ENCODE measurements at places on chromosomes 5 and 9.

- no peak for DNase-seq
Observed at GRCh38 chr5:145540375-145540774, 294.8 kb downstream of the PRELID2 start.

GRCh38 chr9:135355521-135356011 lies 124.0 kb upstream of the PPP1R26 start:
- no peak for DNase-seq

DNA sequence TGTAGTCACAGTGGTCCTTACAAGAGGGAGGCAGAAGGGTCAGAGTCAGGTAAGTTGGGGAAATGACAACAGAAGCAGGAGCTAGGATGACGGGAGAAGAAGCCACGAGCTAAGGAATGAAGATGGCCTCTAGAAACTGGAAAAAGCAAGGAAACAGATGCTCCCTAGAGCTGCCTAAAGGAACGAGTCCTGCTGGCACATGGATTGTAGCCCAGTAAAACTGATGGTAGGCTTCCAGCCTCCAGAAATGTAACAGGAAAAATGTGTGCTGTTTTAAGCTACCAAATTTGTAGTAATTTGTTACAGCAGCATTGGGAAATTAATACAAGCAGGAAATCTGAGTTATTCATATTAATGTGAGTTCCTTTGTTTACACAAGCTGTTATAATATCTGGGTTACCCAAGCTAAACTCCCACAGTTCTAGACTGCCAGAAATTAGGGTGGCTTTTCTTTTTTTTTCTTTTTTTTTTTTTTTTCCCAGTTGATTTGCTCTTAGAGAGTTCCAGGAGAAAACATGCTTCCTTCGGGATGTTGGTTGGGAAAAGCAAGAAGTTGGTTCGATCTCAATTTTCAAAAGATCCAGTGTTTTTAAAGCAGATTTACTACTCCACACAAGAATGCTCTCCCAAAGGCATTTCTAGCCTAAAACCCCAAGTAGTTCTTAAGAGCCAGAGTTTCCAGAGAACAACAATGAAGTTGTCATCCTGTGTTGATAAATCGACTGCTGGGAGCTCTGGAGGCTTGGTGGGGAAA lies 400.0 kb upstream of the SLC24A2 start:
- no peak for DNase-seq

DNA sequence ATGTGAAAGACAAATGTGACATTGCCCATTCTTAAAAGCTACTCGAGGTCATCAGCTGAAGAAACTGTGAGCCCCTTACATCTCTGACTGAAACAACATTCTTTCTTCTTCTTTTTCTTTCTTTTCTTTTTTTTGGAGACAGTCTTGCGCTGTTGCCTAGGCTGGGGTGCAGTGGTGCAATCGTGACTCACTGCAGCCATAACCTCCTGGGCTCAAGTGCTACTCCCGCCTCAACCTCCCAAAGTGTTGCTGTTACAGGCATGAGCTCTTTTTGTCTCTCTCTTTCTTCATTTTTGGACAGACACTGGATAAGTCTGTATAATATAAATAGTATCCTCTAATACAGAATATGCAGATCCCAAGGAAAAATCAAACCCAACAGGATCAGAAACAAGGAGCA lies 263.7 kb upstream of the KLF9 start:
- no peak for DNase-seq

- DNase-seq: no peak
Observed at GRCh38 chr5:95918421-95919006, 43.1 kb downstream of the ELL2 start.

DNA sequence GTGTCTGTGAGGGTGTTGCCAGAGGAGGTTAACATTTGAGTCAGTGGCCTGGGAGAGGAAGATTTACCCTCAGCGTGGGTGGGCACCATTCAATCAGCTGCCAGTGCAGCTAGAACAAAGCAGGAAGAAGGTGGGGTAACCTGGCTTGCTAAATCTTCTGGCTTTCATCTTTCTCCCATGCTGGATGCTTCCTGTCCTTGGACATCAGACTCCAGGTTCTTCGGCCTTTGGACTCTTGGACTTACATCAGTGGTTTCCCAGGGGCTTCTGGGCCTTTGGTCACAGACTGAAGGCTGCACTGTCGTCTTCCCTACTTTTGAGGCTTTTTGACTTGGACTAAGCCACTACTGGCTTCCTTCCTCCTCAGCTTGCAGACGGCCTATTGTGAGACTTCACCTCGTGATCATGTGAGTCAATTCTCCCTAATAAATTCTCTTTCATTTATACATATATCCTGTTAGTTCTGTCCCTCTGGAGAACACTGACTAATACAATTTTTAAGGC lies 38.1 kb downstream of the PBX3 start:
- DNase-seq: no peak

GRCh38 chr9:16986556-16986955 lies 116.1 kb upstream of the BNC2 start:
- DNase-seq: no peak

- DNase-seq: no peak
Observed at GRCh38 chr5:111407562-111407961, 104.8 kb downstream of the STARD4 start.

- no peak for DNase-seq
Observed at GRCh38 chr5:115402822-115403577, 106.5 kb upstream of the CCDC112 start.

DNA sequence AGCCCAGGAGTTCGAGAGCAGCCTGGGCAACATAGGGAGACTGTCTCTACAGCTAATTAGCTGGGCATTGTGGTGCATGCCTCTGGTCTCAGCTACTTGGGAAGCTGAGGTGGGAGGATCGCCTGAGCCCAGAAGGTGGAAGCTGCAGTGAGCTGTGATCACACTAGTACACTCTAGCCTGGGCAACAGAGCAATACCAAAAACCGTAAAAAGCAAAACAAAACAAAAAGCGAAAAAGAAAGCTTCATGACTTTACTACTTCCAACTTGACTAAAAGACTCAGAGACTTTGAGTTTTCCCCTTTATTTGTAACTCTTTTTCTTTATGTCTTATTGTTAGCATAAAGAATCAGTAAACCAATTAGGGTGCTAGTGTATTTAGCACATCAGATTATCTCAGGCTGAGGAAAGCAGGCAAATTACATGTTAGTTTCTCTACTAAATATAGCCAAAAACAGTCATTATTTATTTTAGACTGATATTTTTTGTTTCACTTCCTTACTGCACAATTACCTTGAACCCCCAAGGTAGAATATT lies 5.4 kb downstream of the RAD17 start:
- no peak for DNase-seq

GRCh38 chr9:98370300-98370975 lies 115.0 kb upstream of the TBC1D2 start:
- no peak for DNase-seq

GRCh38 chr5:132953710-132954109 lies 9.7 kb downstream of the AFF4 start:
- no peak for DNase-seq

GRCh38 chr5:132221781-132222648 lies 5.6 kb downstream of the P4HA2 start:
- DNase-seq: no peak

DNA sequence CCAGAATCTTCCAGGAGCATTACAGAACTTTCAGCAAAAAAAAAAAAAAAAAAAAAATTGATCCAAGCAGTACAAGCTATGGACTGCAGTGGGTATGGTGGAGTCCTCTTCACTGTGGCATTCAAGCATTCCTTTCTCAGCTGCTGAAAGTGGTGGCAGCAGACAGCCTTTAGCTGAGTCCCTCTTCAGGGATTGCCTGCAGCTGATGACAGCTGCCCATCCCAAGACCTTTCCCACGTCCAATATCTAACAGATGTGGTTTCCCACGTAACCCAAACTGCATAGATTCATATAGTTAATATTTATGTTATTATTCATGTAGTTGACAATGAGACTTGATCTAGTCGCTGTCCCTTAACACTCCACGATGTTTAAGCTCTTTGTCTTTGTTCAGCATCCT lies 475.9 kb downstream of the TLE1 start:
- DNase-seq: no peak

GRCh38 chr9:89309166-89309565 lies 1.8 kb upstream of the CKS2 start:
- DNase-seq: no peak

Data from NCI-H1105 treated with DMSO at 0.1 percent for 48 hours (cell line).